DND-41 (cell line): ENCODE measurements at places on chromosomes 7 and 10.

GRCh38 chr10:96896884-96897589 lies 64.9 kb downstream of the LCOR start:
- DNase-seq = no peak

GRCh38 chr7:52715701-52716100 lies 319.7 kb upstream of the POM121L12 start:
- no peak for DNase-seq

DNA sequence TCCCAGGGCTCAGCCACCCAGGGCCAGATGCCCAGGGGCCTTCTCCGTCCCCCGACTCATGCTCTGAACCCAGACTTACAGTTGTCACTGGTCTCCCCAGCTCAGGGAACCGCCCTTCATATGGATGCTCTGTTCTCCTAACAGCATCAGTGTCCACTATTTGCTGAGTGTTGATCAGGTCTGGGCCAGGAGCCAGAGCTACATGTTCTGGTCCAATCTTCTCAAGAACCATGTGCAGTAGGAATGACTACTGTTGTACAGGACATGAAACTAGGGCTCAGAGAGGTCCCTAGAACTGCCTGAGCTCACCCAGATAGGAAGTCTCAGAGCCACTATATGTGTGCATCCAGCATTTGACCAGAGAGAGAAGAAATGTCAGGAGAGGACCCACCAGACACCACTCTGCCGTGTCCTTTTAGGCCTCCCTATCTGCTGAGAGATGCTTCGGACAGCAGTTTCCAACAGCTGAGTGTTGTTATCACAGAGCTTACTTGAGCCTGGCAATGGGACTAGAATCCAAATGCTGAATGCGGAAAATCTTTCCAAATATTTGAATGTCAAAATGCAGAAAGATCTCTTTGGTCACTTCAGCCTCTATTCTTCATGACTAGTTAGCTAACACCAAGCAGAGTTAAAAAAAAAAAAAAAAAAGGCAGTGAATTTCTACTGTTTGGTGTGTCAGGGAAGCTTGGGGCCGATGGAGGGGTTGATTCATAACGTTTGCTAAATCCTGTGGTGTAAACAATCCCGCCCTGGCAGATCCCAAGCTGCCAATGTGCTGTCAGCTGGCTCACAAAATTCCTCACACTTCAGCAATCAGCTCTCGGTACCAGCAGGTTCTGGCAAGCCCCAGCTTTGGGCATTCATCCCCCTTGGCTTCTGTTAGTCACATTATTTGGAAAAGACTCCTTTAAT lies 246.1 kb downstream of the TNS3 start:
- DNase-seq = no peak

DNA sequence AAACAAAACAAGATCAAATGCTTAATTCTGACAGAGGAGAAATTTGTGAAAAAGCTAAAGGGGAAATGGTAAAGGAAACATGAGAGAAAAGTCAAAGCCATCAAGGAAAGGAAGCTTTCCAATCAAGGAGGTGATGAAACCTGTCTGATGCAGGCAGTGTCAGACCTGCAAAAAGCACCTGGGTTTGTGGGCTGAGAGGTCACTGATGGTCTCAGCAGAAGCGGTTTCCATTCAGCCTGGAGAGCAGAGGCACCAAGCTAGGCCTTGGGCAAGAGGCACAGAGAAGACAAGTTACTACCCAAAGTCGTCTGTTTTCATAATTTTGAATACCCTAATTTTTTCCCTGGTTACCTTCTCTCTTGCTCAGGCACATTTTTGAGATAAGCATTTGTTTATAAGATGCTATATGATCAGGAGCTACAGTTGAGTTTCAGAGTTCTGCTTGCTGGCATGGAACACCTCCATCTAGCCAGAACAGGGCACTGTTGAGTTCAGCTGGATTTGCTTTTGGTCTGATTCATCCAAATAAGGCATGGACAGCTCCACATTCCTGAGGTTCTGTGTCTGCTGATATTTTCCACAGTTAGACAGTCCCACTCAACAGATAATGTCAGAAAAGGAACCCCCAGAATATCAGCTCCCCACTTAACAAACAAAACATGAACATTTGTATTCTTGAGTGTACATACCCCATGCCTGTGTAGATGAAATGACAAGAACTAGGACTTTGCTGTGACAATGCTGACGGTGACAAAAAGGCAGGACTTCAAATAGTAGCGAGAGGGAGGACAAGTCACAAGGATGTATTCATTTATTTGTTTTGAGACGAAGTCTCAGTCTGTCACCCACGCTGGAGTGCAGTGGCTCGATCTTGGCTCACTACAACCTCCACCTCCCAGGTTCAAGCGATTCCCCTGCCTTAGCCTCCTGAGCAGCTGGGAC lies 4.9 kb upstream of the PPIA start:
- DNase-seq = no peak

- DNase-seq = no peak
Measured at GRCh38 chr10:114306116-114306973, 67.3 kb downstream of the VWA2 start.
